ENCODE measurements at places on chromosomes 12 and 14.

GRCh38 chr14:100695423-100695738 lies 31.3 kb upstream of the DLK1 start:
- no peak for DNase-seq

- no peak for DNase-seq
Observed at GRCh38 chr14:80946187-80946586, 4.6 kb upstream of the CEP128 start.

DNA sequence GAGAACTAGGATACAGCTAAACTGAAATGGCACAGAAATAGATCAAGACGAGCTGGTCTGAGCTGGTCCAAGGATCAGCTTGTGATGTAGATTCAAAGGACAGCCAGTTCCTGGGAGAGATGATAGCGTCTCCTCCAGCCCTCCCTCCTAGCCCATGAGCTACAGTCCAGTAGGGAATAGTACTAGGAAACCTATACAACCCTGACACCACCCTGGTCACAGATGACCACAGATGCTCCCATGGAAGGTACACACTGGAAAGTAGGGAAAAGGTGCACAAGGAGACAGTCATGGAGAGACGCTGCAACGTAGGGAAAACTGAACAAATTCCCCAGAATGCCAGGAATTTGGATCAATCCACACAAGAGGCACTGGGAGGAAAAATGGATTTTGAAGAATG lies 6.9 kb downstream of the GCH1 start:
- no peak for DNase-seq

- DNase-seq = no peak
Observed at GRCh38 chr14:24207104-24207551, 1.6 kb downstream of the TSSK4 start.

DNA sequence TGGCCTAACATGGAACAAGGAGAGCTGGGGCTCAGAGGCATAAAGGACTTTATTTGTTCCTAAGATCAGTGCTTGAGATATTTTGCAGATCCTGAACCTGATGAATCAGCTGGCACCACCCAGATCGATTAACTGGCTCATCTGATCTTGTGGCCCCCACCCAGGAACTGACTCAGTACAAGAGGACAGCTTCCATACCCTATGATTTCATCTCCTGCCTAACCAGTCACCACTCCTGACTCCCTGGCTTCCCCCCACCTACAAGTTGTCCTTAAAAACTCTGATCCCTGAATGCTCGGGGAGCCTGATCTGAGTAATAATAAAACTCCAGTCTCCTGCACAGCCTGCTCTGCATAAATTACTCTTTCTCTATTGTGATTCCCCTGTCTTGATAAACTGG lies 5.1 kb downstream of the C12orf56 start:
- no peak for DNase-seq

GRCh38 chr14:34650786-34651584 lies 21.0 kb upstream of the SNX6 start:
- no peak for DNase-seq

DNA sequence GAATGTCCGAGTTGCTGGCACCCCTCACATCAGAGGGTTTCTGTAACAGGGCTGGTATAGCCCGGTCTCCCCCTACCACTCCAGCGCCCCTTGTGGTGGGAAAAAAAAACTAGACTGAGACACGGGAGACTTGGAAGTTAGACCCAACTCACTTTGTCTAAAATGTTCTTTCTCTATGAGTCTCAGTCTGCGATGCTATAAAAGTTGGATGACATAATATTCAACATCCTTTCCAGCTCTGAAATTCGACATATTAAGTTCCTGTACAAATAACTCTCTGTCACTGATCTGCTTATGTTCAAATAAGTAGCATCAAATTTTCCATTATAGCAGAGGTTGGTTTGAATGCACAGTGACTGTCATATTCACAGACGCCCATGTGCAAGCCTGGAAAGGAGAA lies 25.7 kb upstream of the TC2N start:
- peak; percentile 13 for DNase-seq

DNA sequence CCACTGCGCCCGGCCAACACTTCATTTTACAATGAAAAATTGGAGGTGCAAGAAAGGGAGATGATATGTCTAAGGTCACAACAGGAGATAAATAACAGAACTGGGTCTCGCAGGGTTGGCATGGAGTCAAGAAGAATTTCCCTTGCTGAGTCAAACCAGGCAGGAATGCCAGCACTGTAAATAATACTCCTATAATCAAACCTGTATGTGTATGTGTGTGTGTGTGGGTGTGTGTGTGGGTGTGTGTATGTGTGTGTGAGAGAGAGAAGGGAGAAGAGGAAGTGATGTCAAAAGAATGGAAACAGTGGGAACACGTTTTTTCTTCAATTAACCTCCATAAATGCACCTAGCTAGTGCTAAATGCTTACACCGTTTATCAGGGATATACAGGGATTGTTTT lies 70.4 kb downstream of the TMEM116 start:
- no peak for DNase-seq
